ENCODE measurements at places on chromosomes 5 and 9. TPM values are rescaled to one million over a fixed set of nuclear protein-coding genes. Genes with fewer than 3 reads are reported as not detected.

DNA sequence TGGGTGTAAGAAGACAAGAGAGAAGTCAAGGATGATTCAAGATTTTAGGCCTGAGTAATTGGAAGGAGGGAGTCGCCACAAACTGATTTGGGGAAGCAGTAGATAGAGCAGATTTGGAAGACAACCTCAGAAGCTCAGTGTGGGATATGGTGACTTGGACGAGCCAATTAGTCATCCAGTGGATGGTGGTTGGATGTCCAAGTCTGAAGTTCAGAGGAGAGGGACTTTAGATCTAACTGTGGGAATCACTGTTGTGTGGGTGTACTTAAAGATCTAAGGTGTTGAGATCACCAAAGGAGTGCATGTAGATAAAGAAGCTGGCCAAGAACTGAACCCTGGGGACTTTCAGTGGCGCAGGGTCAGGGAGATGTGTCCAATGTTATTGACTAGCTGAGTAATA is 2.2 kb downstream of the IDNK start:
- no peak for DNase-seq

ARHGEF28 gene
- 90.0 TPM for total RNA-seq

- DNase-seq = no peak
Measured at GRCh38 chr9:128383007-128383753, 12.0 kb downstream of the URM1 start.

TAL2 gene
- not detected for total RNA-seq

DNA sequence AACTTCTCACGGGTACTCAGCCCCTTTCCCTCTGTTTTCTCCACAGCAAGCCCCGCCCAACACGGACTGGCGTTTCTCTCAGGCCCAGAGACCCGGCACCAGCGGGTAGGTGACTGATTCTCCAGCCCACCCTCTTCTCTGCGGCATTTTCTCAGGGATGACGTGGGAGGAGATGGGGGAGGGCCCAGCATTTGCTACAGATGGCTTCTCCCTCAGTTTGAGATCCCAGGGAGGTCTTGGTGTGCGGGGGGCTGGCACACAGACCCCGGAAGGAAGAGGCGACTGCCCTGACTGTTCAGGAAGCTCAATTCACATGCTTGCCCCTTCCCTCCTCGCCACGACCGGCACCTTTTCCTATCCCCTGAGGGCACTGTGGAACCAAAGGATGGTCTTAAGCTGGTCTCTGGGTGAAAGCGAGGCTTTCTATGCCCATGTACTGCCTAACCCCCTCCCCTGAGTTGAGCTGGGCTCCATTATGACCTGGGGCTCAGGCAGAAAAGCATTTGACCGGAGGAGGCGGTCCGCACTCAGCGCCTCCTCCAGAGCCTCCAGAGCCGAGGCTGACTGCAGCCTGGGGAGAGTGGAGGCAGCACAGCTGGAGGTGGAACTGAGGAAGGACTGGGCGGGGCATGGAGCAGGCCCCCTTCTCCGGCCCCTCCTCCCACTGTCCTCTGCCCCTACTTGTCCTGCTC is 6.0 kb downstream of the PCDHGC5 start:
- DNase-seq = no peak

EIF4E1B gene
- not detected for total RNA-seq

DNA sequence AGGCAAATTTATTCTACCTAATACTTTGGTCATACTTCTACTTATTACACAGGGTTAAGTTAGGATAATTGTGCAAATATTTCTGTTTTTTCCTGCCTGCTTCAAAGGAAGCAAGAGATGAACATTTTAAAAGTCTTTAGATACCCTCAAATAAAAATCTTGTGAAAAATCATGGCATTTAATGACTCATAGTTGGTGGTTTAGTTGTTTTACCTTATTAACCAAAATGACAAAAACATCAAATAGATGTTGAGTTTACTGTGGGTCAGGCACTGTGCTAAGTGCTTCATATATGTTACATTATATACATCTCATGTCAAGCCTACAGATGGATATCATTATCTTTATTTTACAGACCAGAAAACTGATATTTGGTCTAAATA is 54.4 kb downstream of the ZNF474 start:
- DNase-seq = no peak

LECT2 gene
- total RNA-seq = not detected

GRCh38 chr5:172438319-172438668 is 16.0 kb downstream of the SH3PXD2B start:
- DNase-seq = no peak

GRCh38 chr9:129368444-129368978 is 190.4 kb upstream of the IER5L start:
- DNase-seq = no peak

DNA sequence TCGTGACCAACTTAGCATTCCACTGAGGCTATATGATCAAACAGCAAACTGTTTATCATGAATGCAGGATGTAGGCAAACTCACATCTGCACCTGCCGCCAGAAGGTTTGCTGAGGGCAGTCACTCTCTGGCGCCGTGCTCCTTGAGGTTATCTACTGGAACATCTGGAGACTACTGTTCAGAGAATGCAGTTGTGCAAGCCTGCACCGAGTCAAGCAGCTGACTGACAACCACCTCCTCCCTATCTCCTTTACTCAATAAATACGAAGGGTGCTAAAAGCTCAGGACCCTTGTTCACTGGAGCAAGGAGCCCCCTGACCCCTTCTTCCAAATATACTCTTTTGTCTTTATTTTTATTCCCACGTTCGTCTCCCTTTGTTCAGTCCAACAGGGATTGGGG is 27.1 kb downstream of the CCDC125 start:
- no peak for DNase-seq

PRSS3 gene
- not detected for total RNA-seq

- peak; percentile 45 for DNase-seq
Measured at GRCh38 chr9:98365227-98365669, 109.8 kb upstream of the TBC1D2 start.

- DNase-seq = no peak
Measured at GRCh38 chr9:98318041-98318790, 62.8 kb upstream of the TBC1D2 start.

GRCh38 chr5:150525163-150525562 is 17.2 kb downstream of the NDST1 start:
- DNase-seq = no peak

DNA sequence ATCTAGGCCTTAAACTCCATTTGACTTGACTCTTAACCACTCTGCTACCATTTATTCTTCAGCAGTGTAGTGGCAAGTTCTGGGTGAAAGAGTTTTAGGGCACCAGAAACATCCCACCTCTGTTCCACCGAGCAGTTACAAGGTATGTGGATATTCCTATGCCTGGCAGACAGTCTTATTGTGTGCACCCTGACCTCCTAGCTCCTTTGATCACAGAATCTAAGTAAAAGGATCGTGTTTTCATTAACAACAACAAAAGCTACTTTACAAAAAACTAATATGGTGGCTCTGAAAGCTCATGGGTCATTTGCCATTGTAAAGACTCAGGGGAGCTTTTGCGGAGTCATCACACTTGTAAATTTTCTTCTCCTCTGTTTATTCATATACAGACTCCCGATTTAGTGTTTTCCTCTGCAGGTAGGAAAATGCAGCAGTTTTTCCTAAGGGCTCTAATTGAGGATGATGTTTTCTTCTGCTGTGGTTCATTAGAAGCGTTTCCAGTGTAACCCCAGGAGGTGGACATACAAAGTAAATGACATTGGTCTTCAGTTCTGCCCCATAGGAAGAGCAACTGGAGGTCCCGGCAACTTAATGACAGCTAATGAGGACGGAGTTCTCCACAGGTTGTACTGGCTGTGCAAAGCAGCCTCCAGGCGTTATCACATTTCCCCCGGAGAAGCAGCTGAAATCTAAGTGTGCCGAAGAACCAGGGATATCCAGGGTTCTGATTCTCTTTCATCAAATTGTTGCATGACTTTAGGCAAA is 78.2 kb downstream of the ATP10B start:
- no peak for DNase-seq

CCDC192 gene
- total RNA-seq = not detected

DNA sequence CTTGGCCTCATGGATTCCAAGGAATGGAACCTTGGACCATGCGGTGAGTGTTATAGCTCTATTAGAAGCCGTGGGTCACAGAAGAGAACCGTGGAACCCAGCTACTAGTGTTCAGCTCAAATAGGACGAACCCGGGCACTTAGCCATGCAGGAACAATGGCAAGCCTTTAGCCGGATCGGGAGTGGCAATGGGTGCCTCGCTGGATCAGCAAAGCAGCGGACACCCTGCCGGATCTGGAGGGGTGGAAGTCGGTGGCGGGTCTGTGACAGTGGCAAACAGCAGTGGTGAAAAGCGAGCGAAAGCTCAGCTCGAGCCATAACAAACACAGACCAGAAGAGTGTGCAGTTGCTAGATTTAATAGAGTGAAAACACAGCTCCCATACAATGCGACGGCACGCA is 2.4 kb upstream of the CDO1 start:
- no peak for DNase-seq

ITGA1 gene
- 14.8 TPM for total RNA-seq

- peak; percentile 14 for DNase-seq
Measured at GRCh38 chr5:80885396-80886000, 74.7 kb upstream of the RASGRF2 start.
